ENCODE measurements at places on chromosomes 11 and 22. TPM values are rescaled to one million over a fixed set of nuclear protein-coding genes. Genes with fewer than 3 reads are reported as not detected.

- H3K4me3 ChIP-seq = no peak overlapping the region
- no peak overlapping the region for H3K27ac ChIP-seq
- no peaks in the 10 kb centered on the region for H3K27me3 ChIP-seq
- no peak for DNase-seq
Observed at GRCh38 chr22:37918580-37919270, 12.6 kb downstream of the MICALL1 start.

MPZL3 gene
- total RNA-seq = 45.9 TPM

C11orf16 gene
- not detected for total RNA-seq

OR8D2 gene
- not detected for total RNA-seq

CARD10 gene
- total RNA-seq = not detected

CRYBB3 gene
- total RNA-seq = 0.34 TPM

TSSK2 gene
- not detected for total RNA-seq

DNA sequence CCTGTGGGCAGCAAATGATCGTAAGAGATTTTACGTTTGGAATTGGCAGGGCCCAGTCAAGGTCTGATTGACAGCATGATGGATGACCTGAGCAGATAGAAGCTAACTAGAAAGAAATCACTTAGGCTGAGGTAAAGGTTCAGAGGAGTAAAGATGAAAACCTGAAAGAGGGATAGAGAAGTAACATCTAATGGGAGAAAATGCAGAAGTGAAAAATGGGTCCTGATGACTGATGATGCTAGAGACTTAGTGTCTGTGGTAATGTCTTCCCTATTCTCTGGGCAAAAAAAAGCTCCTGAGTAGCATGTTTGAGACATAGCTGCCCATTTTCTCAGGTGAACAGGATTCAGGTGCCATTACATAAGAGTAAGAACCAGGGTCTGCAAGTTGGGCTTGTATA is 628.8 kb upstream of the ANO5 start:
- H3K4me3 ChIP-seq = no peak overlapping the region
- no peak overlapping the region for H3K27ac ChIP-seq
- no peaks in the 10 kb centered on the region for H3K27me3 ChIP-seq
- DNase-seq = no peak
- no peaks in the 10 kb centered on the region for H3K36me3 ChIP-seq

GRCh38 chr11:130246738-130247137 is 68.0 kb downstream of the ZBTB44 start:
- peaks cover 14% of the 10 kb centered on the region for H3K36me3 ChIP-seq
- no peak for DNase-seq
- H3K4me1 ChIP-seq = peaks cover 39% of the 10 kb centered on the region

DNA sequence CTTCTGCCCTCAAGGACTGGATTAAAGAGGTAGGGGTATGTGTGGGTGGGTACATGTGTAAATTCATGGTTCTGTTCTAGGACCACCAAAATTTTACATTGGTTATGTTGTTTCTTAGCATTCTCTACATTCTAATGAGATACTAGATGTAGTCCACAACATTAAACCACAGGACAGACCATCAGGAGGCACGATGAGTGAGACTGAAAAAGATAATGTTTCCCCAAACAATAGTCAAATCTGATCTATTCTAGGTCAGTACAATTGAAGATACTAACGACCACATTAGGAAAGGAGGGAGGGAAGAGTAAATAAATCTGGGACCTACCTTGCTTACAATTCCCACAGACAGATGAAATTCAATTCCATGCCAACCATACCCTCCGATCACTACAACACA is 42.2 kb downstream of the MRTFA start:
- H3K4me3 ChIP-seq = no peak overlapping the region
- no peaks in the 10 kb centered on the region for H3K27me3 ChIP-seq
- peaks cover 10% of the 10 kb centered on the region for H3K36me3 ChIP-seq

GRCh38 chr22:28581016-28581415 is 98.6 kb downstream of the TTC28 start:
- DNase-seq = no peak
- no peak overlapping the region for H3K27ac ChIP-seq
- no peak overlapping the region for H3K4me3 ChIP-seq
- H3K36me3 ChIP-seq = no peaks in the 10 kb centered on the region

DNA sequence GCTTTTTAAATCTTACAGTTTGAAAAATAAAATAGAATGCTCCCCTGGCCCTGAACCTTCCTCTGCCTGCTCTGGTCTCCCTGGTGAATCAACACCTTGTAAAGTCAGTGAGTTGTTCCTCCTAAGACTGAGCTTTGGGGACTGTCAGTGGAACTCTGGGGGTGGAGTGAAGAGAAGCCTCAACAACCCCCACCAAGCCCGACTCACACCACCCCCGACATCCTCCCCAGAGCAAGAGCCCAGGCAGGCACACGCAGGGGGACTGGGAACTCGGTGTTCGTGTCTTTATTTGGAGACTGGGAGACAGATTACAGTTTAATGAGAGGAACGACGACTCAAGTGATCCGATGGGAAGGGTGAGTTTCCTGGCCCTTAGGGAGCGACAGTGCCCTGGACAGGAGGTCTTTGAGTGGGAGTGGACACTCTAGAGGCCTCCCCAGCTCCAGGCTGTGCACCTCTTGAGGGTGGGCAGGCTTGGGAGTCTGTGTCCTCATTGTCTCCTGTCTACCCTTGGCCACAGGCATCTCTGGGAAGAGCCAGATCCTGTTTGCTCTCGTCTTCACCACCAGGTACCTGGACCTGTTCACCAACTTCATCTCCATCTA is 6.2 kb downstream of the KDELR3 start:
- H3K27ac ChIP-seq = no peak overlapping the region
- H3K27me3 ChIP-seq = no peaks in the 10 kb centered on the region
- H3K4me1 ChIP-seq = no peaks in the 10 kb centered on the region
- no peaks in the 10 kb centered on the region for H3K36me3 ChIP-seq

GRCh38 chr11:127935081-127935480 is 652.3 kb downstream of the ETS1 start:
- peaks cover 21% of the 10 kb centered on the region for H3K27me3 ChIP-seq
- H3K36me3 ChIP-seq = no peaks in the 10 kb centered on the region
- no peaks in the 10 kb centered on the region for H3K4me1 ChIP-seq
- DNase-seq = no peak

MMP27 gene
- not detected for total RNA-seq

DNA sequence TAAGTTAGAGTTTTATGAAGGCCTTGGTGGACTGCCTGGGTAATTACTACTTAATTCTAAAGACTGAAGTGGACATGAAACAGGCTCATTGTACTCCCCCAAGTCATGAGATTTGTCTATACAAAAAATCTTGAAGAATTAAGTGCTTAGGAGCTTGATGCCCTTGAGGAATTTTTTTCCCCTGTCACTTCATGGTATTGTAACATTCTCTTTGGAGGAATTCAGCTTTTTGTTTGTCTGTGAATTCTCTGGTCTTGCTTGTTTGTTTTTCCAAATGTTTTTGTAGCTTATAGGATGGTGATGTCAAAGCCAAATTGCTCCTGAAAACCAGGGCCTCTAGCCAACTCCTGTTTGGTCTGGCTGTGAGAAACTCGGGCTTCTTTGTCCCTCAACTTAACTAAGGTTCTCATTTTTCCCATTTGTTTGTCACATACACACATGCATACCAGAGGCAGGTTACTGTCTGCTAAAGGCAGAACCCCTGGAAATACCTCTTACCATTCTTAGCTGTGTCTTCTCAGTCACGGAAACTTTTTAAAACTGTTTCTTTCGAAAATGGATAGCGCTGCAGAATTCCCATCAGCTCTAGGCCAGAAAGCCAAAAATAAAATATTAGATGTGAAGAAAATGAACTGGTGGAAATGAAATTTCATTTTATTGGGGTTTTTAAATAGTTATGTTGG is 66.9 kb downstream of the AMOTL1 start:
- H3K27me3 ChIP-seq = peaks cover 2% of the 10 kb centered on the region
- no peak for DNase-seq
- no peak overlapping the region for H3K4me3 ChIP-seq
- no peaks in the 10 kb centered on the region for H3K36me3 ChIP-seq
- H3K27ac ChIP-seq = no peak overlapping the region

PGA5 gene
- total RNA-seq = not detected

HTR3A gene
- total RNA-seq = not detected

DNA sequence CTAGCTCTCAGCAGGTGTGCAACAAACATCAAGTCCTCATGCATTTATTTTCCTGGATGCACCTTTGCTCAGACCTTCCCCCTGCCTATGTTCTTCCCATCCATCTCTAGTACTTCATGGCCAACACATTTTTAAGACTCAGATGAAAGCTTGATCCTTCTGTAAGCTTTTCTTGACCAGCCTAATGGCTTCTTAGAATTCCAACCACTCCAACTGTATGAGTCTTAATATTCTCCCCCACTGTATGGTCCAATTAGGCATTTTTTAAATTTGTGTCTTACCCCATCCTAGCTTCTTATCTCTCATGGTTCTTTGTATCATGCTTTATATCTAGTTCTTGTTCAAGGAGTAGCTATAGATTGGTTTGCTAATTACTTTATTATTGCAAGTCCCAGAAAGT is 44.8 kb downstream of the TENM4 start:
- no peaks in the 10 kb centered on the region for H3K36me3 ChIP-seq
- no peak overlapping the region for H3K4me3 ChIP-seq
- H3K4me1 ChIP-seq = no peaks in the 10 kb centered on the region
- H3K27me3 ChIP-seq = peaks cover 4% of the 10 kb centered on the region
- no peak for DNase-seq

MRGPRE gene
- not detected for total RNA-seq

DNA sequence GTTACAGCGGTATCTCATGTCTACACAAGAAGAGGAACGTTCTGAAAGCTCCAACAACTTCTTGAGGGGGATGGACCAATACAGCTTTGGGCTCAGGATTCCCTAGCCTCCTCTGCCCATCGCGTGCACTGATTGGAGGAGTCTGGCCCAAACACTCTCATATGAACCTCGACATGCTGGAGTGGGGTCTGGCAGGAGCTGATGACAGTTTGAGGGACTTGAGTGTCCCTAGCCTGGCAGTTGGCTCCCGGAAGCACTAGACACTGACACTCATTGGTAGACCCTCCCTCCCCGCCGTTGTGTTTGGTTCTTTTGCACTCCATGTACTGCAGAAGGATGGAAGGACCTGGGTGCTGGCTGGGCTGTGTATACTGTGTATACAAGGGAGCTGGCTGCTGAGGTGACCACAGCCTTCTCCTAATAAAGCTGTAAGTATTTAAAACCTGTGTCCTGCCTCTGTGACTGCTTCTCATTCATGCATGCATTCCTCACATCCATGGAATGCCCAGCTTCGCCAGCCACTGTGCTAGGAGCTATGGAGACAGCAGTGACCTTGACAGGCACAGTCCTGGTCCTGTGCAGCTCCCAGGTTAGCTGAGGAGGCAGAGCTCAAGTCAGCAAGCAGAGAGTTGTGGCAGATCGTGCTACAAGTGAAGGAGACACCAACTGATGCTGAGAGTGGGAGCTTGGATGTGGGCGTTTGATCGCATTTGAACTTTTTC is 27.9 kb downstream of the ADAMTS15 start:
- H3K4me1 ChIP-seq = no peaks in the 10 kb centered on the region
- H3K4me3 ChIP-seq = no peak overlapping the region
- no peaks in the 10 kb centered on the region for H3K36me3 ChIP-seq

SERPIND1 gene
- total RNA-seq = not detected

DNA sequence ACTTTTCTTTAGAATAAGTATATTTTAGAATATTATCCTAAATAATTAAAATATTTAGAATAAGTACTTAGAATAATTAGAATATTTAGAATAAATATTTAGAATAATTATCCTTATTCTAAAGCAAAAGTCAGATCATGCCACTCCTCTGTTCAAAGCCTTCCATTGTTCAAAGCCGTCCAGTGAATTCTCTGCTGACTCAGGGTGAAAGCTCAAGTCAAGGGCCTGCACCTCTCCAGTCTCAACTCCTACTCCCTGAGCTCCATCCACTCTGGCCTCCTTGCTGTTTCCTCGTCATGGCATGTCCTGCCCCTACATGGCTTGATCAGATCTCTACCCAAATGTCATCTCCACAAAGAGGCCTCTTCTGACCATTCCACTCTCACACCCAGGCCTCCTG is 30.0 kb downstream of the PLEKHA7 start:
- DNase-seq = no peak
- H3K4me1 ChIP-seq = peaks cover 26% of the 10 kb centered on the region
- no peak overlapping the region for H3K27ac ChIP-seq

PPP2R1B gene
- 53.9 TPM for total RNA-seq

TREH gene
- total RNA-seq = not detected

SUSD2 gene
- total RNA-seq = 0.80 TPM

- no peaks in the 10 kb centered on the region for H3K36me3 ChIP-seq
- H3K4me1 ChIP-seq = peaks cover 8% of the 10 kb centered on the region
- peaks cover 18% of the 10 kb centered on the region for H3K27me3 ChIP-seq
- H3K4me3 ChIP-seq = no peak overlapping the region
- H3K27ac ChIP-seq = no peak overlapping the region
Observed at GRCh38 chr11:20037396-20038153, 122.7 kb downstream of the DBX1 start.

DNA sequence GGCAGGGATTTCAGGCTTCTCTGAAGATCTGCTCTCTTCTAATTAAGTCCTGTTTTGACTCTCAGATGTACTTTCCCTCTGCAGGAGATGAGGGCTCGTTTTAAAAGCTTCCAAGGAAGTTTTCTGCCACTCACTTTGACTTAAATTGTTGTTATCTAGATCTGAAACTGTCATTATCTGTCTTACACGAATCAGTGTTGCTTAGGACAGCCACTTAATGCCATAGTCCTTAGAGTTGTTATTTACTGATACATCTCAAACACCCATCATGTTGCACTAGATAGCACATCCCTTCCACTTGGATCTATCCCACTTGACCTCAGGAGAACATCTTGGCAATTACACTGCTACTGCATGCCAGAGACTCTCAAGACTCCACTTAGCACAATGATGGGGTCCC is 86.9 kb upstream of the FAT3 start:
- no peaks in the 10 kb centered on the region for H3K36me3 ChIP-seq
- no peak overlapping the region for H3K4me3 ChIP-seq
- no peaks in the 10 kb centered on the region for H3K27me3 ChIP-seq
- H3K27ac ChIP-seq = no peak overlapping the region

DNA sequence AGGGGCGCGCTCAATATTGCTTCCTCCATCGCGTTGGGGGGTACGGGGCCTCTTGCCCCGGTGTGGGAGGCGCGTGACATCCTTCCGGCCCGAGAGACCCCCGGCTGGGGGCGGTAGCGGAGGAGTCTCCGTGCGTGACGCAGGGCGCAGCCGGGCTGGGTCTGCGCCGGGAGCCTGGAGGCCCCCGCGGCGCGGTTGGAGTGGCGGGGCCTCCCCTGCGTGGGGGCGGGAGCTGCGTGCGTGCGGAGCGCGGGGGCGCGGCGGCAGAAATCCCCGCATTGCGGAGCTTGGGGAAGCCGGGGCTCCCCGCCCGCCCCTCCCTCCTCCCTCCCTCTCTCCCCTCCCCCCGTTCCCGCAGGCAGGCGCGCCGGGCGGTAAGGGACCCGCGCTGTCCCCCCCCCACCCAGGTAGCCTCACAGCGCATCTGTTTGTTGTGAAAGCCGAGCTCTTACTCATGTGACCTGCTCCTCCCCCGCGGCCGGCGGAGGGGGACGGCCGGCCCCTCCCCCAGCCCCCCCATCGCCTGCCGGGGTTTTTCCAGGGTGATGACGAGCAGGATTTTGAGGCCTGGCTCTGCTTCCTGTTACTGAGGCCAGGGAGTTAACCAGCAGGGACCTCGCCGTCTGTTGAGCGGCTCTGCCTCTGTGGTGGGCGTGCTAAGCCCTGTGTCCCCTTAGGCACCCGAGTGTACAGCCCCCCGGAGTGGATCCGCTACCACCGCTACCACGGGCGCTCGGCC is 1.6 kb downstream of the PIM3 start:
- peaks cover 32% of the 10 kb centered on the region for H3K36me3 ChIP-seq
- H3K4me3 ChIP-seq = peak overlapping the region; percentile 93
- H3K27me3 ChIP-seq = no peaks in the 10 kb centered on the region
- peak; percentile 96 for DNase-seq
- peak overlapping the region; percentile 93 for H3K27ac ChIP-seq
- peaks cover 34% of the 10 kb centered on the region for H3K4me1 ChIP-seq

CREB3L1 gene
- not detected for total RNA-seq
